ENCODE measurements at places on chromosomes 3 and 15. TPM values are rescaled to one million over a fixed set of nuclear protein-coding genes. Genes with fewer than 3 reads are reported as not detected.

The MLF1 gene
- 41.2 TPM for total RNA-seq

The HDC gene
- total RNA-seq, result not detected

The CISH gene
- not detected for total RNA-seq

The CPN2 gene
- not detected for total RNA-seq

The LRRC58 gene
- total RNA-seq, result 37.0 TPM

The SI gene
- total RNA-seq, result not detected

The IQCF6 gene
- total RNA-seq, result not detected

The TPRG1 gene
- 0.16 TPM for total RNA-seq

The SPINK8 gene
- total RNA-seq, result not detected

The CAMK1 gene
- total RNA-seq, result 5.0 TPM

The MYL3 gene
- total RNA-seq, result not detected

The TNNC1 gene
- total RNA-seq, result 0.99 TPM

The FBLN2 gene
- 59.9 TPM for total RNA-seq

The ITIH1 gene
- not detected for total RNA-seq

The COL6A6 gene
- total RNA-seq, result not detected

The C3orf80 gene
- total RNA-seq, result not detected

The ARPIN gene
- total RNA-seq, result 4.0 TPM

The TTC21A gene
- total RNA-seq, result 0.40 TPM

The PLSCR5 gene
- not detected for total RNA-seq

The MED12L gene
- total RNA-seq, result not detected

The CIP2A gene
- total RNA-seq, result 50.2 TPM

The C3orf85 gene
- total RNA-seq, result not detected

The C3orf52 gene
- 2.4 TPM for total RNA-seq

The TEX9 gene
- not detected for total RNA-seq

The SIDT1 gene
- not detected for total RNA-seq

The DYNLT2B gene
- 15.4 TPM for total RNA-seq

The PLXNB1 gene
- 1.6 TPM for total RNA-seq

The TGFBR2 gene
- 28.9 TPM for total RNA-seq

The LMLN gene
- total RNA-seq, result 3.5 TPM

The UBAP1L gene
- total RNA-seq, result 1.0 TPM

The CP gene
- not detected for total RNA-seq

The GABRR3 gene
- not detected for total RNA-seq

The WDR49 gene
- total RNA-seq, result not detected

The GP5 gene
- total RNA-seq, result not detected

All from MG63 (cell line).